SW 1271 (cell line): ENCODE measurements at places on chromosomes 7 and 10.

GRCh38 chr7:17535776-17536175, 237.3 kb downstream of the AHR start:
- DNase-seq = no peak

DNA sequence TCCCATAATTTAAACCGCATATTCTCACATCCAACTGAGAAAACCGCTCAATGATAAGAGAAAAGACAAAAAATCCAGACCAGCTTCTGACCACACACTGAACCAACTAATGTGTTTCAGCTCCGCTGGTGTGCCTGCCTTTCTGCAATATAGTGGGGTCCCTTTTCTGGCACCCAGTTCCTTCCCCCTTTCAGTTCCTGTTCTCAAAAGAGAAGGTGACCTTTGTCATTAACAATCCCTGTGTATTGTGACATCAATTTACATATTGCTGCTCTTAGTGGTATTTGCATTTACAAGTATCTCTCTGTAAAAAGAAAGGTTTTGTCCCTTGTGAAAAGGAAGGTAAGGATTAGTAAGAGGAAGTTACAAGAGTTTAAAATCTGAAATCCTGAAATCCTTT, 1.4 kb downstream of the PPP1R17 start:
- no peak for DNase-seq

DNA sequence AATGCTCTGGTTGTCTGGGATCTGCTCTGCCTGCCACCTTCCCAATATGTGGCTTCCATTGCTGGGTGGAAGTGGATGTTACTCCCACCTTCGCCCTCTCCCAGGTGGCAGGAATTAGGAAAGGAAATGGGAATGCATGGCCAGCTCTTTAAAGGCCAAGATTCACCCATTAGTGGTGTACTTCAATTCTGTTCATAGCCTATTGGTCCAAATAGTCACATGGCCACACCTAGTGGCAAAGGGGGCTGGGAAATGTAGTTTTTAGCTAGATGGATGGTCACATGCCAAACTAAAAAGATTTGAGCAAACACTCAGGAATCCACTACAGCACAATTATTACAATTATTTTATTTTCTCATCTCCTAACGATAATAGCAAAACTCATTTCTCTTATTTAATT, 135.1 kb downstream of the NPY start:
- DNase-seq = no peak

DNA sequence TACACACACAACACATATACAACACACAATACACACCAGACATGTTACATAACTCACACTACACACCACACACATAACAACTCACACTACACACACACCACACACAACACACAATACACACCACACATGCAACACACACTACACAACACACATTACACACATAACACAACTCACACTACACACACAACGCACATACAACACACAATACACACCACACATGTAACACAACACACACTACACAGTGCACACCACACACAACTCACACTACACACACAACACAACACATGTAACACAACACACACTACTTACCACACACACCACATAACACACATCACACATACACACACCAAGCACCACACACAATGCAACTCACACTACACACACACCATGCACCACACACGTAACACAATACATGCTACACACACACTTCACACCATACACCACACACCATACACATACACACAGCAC, 166.5 kb downstream of the KCNMA1 start:
- no peak for DNase-seq

DNA sequence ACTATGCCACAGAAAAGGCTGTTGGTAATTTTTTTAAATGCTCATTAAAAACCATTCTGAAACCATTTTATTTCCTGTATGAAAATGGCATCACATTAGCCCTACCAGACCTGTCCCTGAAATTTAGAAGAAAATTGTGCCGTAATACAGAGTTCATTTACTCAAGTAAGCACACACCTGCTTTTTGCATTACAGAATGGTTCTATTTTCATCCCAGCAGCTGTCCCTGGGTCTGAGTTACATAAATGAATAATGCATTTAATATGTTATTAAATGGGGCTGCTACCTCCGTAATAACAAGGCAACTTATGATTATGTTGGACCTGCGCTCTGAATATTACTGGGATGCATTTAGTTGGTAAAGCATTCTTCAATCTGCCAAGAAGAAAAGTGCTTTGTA, 508.9 kb downstream of the SORCS1 start:
- no peak for DNase-seq

GRCh38 chr7:142866361-142867096, 11.7 kb downstream of the EPHB6 start:
- no peak for DNase-seq

DNA sequence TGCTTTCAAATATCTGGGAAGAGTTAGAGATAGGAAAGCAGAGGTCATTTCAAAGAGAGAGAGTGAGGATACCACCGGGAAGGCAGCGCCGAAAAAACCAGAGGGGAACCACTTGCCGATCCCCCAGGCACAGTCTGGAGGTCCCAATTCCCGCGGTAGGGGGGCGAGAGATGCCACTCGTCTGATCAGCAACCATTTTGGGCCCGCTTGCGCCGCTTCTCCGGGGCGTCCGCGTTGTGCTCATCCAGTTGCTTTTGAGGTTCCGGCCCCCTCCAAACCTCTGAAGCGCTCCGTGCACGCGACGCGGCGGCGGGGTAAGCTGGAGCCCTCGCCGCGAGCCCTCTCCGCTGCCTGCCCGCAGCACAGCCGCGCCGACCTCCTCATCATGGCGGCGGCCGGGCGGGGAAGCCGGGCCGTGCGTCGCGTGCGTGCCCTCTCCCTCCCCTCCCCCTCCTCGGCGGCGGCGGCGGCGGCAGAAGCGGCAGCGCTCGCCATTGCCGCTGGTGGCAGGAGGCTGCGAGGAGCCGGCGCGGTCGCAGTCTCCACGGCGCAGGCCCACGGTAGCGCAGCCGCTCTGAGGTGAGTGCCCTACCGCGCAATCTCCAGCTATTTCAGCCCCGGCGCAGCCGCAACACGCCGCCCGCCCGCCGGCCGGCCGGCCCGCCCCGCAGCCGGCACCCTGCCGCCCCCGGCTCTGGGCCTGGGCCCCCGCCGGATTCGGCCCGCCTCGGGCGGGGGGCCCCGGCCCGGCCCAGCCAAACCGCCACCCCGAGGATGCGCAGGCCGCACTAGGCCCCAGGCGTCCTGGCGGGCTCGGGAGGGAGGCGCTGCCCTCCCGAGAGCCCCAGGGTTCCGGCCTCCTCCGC, at the start of gene NRF1:
NRF1 (plus strand) TSS at position 475 of the 866 bp plus-strand sequence. CDS start 45,632 bp downstream, outside the sequence.
- DNase-seq = peak; percentile 78

GRCh38 chr7:31811650-31812461, 124.8 kb downstream of the PPP1R17 start:
- no peak for DNase-seq

GRCh38 chr7:18521945-18522566, 26.5 kb downstream of the HDAC9 start:
- no peak for DNase-seq

- no peak for DNase-seq
Measured at GRCh38 chr10:369221-369683, 234.0 kb downstream of the ZMYND11 start.

- DNase-seq = no peak
Measured at GRCh38 chr10:97969538-97970079, 60.8 kb downstream of the CRTAC1 start.

DNA sequence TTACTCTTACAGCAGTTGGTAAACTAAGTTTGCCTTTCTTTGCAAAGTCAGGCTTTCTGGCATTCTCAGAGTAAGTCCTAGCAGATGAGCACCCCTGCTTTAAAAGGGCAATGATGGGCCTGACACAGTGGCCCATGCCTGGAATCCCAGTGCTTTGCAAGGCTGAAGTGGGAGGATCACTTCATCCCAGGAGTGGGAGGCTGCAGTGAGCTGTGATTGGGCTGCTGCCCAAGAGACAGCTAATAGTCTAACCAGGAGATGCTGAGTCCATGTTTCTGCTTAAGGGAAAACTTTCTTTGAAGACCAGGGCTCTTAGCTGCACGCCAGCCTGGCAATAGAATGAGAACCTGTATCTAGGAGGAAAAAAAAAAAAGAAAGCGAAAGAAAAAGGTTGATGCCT, 100.2 kb upstream of the MPP7 start:
- no peak for DNase-seq

- no peak for DNase-seq
Measured at GRCh38 chr10:95660283-95660682, 3.8 kb upstream of the ALDH18A1 start.

GRCh38 chr7:13021566-13022300, 334.3 kb downstream of the ARL4A start:
- DNase-seq = no peak

- DNase-seq = no peak
Measured at GRCh38 chr7:98079891-98080648, 26.6 kb upstream of the LMTK2 start.

DNA sequence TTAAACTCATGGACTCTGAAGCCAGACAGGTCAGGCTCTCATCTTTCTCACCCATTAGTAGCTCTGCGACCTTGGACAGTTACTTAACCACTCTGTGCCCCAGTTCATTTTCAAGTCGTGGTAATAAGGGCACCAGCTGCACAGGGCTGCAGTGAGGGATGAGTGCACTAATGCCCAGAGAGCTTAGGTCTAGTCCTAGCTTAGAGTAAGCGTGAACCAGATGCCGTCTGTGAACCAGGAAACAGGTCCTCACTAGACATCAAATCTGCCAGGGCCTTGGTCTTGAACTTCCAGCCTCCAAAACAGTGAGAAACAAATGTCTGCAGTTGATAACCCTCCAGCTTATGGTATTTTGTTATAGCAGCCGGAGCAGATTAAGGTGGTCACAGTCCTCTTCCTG, 222.4 kb upstream of the PFKP start:
- DNase-seq = no peak

GRCh38 chr10:53079283-53079682, 306.7 kb upstream of the MBL2 start:
- no peak for DNase-seq

GRCh38 chr7:56206420-56206819, 90.2 kb upstream of the NUPR2 start:
- no peak for DNase-seq

- DNase-seq = no peak
Measured at GRCh38 chr10:3886191-3886590, 101.2 kb upstream of the KLF6 start.

DNA sequence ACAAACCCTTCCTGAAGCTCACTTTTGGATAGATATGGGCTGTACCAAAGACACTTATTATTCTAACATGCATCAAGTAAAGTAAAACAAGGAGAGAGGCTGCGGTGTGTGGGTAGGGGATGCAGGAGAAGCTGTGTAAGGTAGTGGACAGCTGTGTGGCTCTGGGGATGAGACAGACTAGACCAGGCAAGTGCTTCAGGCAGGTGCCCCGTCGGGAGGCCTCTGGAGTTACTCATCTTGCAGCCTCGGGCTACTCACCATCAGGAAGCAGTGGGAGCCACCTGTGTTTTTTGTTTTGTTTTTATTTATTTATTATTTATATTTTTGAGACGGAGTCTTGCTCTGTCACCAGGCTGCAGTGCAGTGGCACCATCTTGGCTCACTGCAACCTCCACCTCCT, 49.3 kb upstream of the NCAPG2 start:
- no peak for DNase-seq

- no peak for DNase-seq
Measured at GRCh38 chr10:103225939-103226338, 19.7 kb upstream of the RPEL1 start.

GRCh38 chr10:8379906-8380832, 325.7 kb downstream of the GATA3 start:
- DNase-seq = no peak

GRCh38 chr10:26557641-26558014, 119.5 kb downstream of the APBB1IP start:
- DNase-seq = no peak

GRCh38 chr7:127768241-127768640, 116.2 kb downstream of the SND1 start:
- DNase-seq = no peak

DNA sequence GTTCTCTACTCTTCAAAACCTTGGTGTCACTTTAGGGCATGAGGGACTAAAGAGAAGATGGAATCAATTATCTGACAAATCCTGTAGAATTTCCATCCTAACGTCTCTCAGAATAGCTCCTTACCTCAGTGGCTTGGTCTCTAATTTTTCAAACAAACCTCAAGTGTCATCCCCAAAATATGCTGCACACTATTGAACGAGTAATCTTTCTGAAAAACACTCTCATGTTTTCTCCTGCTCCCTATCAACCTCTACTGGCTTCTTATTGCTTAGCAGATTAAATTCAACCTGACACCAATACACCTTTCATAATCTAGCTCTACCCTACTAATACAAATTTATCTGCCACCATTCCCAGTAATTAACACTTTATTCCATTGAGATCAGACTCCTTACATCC, 8.5 kb downstream of the CNOT4 start:
- DNase-seq = no peak

GRCh38 chr10:31864834-31865518, 63.7 kb downstream of the ARHGAP12 start:
- peak; percentile 37 for DNase-seq

DNA sequence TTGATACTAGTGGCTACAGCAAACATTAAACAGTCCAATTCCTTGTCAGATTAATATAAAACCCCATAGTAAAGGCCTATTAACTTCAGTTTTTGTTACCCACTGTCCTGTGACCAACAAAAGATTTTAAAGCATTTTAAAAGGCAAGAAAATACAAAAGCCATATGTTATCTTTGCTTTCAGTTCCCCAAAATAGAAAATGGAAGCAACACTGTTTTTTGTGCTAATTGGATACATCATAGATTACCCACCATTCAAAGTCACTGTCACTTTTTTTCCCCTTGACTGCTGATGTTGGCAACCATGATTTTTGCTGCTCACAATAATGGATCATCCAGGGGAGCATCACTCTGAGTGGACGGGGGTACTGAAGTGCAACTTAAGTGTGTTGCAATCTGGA, 52.4 kb upstream of the TMEM140 start:
- DNase-seq = no peak

DNA sequence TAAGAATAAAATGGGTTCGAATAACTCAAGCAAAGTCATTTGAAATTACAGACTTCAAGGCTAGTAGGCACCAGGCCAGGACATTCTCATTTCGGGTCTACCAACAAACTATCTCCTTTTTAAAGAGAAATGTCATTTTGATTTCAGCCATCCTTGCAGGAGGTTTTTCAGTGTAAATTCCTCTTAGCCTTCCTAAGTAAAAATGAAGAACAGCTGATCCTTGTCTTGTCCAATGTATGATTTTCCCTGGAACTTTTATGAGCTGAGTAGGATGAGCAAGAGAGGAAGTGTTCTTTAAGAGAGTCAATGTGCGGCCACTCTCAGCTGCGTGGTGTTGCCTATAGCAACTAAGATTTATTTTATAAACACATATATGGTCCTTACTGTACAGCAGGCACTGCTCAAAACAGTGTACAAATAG, 110.1 kb downstream of the PLCE1 start:
- DNase-seq = no peak

GRCh38 chr7:22821702-22822485, 755 bp downstream of the TOMM7 start:
- DNase-seq = no peak

GRCh38 chr7:136530831-136531230, 337.6 kb upstream of the CHRM2 start:
- DNase-seq = no peak

DNA sequence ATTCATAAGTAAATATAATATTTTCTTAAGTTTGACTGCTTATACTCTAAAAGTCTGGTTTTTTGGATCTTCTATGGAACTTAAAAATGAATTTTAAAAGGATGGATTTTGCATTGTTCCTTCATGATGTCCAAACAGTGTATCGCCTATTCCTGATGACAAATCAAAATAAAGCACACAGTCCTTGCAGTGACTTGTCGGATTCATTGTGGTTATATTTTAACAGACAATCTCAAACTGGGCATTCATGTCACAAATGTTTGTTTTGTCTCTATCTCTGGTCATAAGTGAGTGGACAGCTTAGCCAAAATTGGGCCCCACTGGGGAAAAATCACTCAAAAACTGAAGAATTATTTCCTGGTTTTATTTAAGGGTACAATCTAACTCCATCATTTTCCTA, 74.8 kb downstream of the LMBR1 start:
- DNase-seq = no peak
